ENCODE measurements at places on chromosomes 3 and 15. TPM values are rescaled to one million over a fixed set of nuclear protein-coding genes. Genes with fewer than 3 reads are reported as not detected.

Gene EPHB1
- total RNA-seq, result 0.56 TPM

Gene SLC9C1
- total RNA-seq, result 0.56 TPM

Gene RFX7
- 4.5 TPM for total RNA-seq

Gene FOXB1
- total RNA-seq, result not detected

Gene PLSCR5
- not detected for total RNA-seq

Gene C3orf20
- total RNA-seq, result under 0.01 TPM

Gene PTPN23
- 19.9 TPM for total RNA-seq

Gene PLS1
- 2.5 TPM for total RNA-seq

Gene GCNT3
- total RNA-seq, result under 0.01 TPM

Gene TBC1D21
- total RNA-seq, result not detected

Gene CYP8B1
- not detected for total RNA-seq

Gene RAB27A
- 8.2 TPM for total RNA-seq

Gene INTS14
- total RNA-seq, result 38.7 TPM

Gene TERC
- total RNA-seq, result 580 TPM

Gene C3orf85
- total RNA-seq, result not detected

Gene GABRG3
- not detected for total RNA-seq

Gene STX19
- total RNA-seq, result under 0.01 TPM

Gene SLC24A5
- total RNA-seq, result not detected

Gene TGM5
- not detected for total RNA-seq
